Daoy (cell line): ENCODE measurements at places on chromosomes 5 and 9.

DNA sequence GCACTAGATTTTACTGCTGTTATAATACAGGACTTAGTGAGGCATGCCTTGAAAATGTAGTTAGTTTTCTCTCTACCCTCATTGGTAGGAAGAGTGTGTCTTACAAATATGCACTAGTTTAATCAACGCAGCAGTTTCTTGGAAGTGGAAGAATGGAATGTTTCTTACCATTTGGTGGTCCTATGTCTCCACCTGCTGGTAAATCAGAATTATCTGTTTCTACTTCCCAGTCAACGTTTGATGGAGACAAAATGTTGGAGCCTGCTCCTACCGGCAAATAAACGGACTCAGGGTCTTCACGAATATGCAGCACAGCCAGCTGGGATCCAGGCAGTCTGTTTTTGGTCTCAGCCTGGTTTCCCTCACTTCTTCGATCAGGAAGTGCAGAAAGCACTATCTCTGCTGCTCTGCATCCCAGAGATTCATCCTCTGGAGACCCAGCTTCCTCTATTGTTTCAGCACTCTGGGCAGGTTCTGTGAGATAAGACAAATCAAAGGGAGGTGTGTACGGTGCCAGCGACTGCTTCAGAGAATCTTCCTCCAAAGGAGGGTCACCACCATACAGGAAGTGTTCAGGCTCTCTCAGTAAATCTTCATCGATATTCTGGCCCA is 59.5 kb upstream of the PCA3 start:
- peak; percentile 69 for DNase-seq

- no peak for DNase-seq
Measured at GRCh38 chr5:85998656-85999055, 619.1 kb upstream of the COX7C start.

GRCh38 chr5:39526914-39527477 is 102.2 kb upstream of the DAB2 start:
- no peak for DNase-seq

- peak; percentile 45 for DNase-seq
Measured at GRCh38 chr9:107693625-107694326, 204.2 kb upstream of the KLF4 start.

GRCh38 chr5:130526708-130527107 is 622.4 kb downstream of the CHSY3 start:
- DNase-seq, result peak; percentile 14

DNA sequence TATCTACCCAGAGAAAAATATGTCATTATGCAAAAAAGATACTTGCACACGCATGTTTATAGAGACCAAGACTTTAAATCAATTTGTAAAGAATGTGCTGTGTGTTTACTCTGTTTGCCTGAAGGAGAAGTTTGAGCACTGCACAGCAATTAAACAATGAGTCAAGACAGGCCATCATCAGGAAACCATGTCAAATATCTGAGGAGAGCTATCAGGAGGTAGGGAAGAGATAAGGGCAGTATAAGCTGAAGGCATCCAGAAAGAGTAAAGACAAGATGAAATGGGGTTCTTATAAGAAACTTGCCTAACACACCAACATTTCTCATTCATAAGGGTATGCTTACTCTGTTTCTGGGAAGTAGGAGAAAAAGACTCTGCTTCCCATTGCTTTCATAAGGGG is 405.8 kb upstream of the PTGER4 start:
- DNase-seq, result peak; percentile 4

- DNase-seq, result no peak
Measured at GRCh38 chr9:15244001-15244441, 63.0 kb downstream of the TTC39B start.

GRCh38 chr9:10008101-10008799 is 604.6 kb downstream of the PTPRD start:
- no peak for DNase-seq

DNA sequence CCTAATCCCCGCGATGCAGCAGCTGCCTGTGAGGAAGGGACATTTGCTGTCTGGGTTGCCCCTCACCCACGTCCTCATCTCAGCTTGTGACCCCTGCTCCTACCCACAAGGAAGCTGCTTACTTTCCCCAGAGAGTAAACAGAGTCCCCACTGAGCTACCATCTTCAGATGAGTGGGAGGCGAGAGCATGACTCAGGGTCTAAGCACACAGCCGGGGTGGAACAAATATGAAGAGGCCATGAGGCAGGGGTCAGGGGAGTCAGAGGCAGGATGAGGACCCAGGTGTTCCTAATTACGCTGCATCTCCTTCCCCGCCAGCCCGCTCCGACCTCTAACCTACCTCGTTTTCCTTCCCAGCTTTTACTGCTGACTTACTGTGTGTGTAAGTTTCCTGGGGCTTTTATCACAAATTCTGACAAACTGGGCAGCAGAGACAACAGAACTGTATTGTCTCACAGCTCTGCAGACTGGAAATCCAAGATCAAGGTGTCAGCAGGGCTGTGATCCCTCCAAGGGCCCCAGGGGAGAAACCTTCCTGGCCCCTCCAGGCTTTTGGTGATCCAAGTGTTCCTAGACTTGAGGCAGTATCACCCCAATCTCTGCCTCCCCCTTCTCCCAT is 94.0 kb upstream of the DNAH5 start:
- DNase-seq, result peak; percentile 90

DNA sequence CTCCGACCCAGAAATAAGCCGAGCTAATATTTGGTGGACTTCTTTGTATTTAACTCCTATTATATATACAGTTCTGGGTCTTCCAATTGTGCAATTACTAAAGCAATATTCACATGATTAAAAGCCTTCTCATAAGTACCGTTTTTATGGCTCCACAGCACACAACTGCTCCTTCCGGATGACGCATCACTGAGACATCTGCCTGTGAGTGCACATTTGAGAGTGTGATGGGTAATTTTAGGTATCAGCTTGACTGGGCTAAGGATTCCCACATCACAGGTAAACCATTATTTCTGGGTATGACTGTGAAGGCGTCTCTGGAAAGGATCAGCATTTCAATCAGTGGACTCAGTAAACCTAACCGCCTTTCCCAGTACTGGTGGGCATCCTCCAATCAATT is 77.5 kb upstream of the SYK start:
- peak; percentile 29 for DNase-seq

DNA sequence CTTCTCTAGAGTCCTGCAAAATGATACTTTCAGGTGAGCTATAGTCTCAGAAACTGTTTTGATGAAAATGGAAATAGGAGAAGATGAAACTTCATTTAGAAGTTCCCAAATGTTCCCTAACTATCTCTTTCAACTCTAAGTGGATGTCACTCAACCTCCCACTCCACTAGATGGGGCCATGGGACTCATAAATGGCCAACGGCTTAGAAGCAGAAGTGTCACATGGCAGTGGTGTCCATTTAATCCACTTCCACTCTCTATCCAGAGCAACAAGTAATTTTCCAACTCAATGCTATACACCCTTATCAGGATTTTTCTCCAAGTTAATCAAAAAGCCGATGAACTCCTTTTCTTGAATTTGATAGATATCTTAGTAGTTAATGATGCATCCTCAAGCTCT is 295.7 kb downstream of the EDIL3 start:
- DNase-seq, result peak; percentile 34

GRCh38 chr5:164672205-164672604 is 1166.8 kb downstream of the MAT2B start:
- DNase-seq, result no peak

- peak; percentile 59 for DNase-seq
Measured at GRCh38 chr9:69121155-69122081, 52.7 kb upstream of the TJP2 start.

DNA sequence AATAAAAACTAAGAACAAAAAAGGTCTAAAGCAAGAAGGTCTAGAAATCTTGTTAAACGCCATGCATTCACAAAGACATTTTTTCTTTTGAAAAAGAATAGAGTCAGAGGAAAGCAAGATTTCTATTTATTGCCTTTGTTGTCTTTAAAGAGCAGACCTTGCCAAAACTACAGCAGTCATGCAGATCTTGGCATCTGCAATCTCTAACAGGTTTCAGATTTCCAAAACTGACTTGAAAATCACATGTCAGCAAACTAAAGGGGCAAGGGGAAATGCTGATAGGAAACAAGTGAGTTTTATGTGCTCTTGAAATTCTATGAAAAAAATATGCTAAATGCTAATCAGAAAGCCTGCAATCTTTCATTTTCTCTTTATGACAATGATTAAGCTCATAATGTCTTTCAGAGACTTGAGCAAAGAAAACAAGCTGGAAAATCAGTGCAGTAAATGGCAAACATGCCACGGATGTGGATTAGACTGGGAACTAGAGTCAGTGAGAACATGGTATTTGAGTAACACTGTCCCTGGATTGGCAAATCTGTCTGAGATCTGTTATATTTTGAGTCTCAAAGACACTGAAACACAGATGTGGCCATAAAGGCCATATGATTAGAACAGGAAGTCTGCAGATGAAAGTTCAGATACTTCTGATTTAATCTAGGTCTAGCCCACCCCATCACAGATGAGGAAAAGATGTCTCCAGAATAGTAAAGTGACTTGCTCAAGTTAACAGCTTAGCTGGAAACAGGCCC is 361.4 kb upstream of the RPS23 start:
- DNase-seq, result no peak

- DNase-seq, result peak; percentile 19
Measured at GRCh38 chr9:74729136-74729695, 158.5 kb downstream of the TRPM6 start.

GRCh38 chr9:109115931-109116526 is 3.7 kb downstream of the TMEM245 start:
- DNase-seq, result peak; percentile 55

DNA sequence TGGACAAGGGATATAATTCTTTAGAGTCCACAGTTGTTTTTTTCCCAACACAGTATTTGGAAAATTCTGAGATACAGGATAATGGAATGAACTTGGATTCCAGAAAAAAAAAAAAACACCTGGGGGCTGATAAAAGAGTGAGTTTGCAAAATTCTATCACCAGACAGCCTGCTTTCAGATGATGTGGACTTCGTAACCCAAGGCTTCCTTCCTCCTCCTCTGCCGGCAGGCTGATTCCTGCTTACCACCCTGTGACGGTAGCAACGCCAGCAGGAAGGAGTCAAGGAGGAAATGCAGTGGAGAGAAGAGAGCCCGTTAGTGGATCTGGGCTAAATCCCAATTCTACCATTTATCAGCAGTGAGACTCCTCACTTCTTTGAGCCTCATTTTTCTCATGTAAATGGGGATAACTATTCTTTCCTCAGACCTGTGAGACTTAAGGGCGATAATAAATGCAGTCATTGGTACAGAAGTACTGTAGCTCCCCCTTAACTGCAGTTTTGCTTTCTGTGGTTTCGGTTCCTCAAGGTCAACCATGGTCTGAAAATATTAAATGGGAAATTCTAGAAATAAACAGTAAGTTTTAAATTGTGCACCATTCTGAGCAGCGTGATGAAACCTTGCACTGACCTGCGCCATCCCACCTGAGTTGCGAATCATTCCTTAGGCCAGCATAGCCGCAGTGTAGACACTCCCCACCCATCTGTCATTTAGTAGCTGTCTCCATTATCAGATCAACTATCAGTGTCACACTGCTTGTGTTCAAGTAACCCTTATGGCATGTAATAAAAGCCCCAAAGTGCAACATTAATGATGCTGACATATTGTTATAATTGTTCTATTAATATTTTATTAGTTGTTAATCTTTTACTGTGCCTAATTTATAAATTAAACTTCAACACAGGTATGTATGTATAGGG is 71.4 kb downstream of the DCP2 start:
- no peak for DNase-seq

GRCh38 chr5:120769312-120769872 is 305.3 kb downstream of the PRR16 start:
- no peak for DNase-seq

DNA sequence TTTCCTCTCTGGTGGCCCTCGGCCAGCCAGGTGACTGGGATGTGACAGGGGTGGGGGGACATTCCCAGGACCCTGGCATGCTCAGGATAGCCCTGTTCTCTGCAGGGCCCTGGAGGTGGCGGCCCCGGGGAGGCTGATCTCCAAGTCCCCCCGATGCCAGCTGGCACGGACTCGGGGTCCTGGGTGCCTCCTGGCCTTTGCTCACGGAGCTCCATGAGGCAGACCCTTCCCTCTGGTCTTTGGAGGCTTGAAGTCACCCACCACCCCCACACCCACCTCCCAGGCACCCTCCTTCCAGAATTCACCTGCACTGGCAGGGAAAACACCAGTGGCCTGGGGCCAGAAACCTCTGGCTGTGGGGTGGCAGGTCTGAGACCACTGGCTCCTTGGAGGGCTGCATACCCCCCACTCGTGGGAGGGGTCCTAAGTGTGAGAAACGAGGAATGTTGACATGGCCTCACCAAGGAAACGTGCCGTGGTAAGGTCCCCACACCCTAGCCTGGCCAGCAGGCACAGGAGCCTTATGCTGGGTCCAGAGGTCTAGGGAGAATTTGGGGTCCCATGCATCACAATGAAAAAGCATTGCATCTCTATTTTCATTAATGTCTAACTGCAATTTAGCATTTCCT is 130.8 kb upstream of the FAM120A start:
- no peak for DNase-seq

DNA sequence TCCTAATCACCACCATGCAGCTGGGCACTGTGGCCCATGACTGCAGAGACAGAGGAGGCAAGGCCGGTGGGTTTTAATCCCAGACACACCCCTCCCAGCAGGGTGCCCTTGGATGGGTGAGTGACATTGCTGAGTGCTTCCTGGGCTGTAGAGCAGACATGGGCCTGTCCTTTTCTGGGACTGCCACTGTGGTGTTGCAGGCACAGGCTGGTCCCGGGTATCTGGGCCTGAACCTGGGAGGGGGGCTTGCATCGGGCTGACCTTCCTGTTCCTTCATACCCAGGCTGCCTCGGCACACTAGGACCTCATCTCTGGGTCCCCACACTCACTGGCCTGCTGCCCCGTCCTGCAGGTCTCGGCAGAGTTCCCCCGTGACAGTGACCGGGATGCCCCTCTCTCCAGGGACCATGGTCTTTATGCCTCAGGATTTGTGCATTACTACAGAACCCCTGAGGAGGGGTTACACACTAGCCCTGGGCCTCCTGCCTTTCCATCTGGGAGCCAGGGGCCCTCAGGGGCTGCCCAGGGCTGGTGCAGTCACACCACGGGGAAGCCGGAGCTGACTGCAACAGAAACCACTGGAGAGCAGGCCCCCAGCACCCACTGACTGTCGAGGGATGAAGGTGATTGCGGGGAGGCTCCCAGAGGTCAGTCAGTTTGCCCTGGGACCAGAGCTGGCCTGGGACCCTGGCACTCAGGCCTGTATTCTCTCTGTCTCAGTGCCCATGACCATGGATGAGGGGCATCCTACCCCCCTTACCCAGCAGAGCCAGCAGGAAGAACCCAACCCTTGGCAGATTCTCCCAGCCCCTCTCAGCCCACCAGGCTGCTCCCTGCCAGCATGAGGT is 8.9 kb upstream of the SLC25A48 start:
- DNase-seq, result no peak

DNA sequence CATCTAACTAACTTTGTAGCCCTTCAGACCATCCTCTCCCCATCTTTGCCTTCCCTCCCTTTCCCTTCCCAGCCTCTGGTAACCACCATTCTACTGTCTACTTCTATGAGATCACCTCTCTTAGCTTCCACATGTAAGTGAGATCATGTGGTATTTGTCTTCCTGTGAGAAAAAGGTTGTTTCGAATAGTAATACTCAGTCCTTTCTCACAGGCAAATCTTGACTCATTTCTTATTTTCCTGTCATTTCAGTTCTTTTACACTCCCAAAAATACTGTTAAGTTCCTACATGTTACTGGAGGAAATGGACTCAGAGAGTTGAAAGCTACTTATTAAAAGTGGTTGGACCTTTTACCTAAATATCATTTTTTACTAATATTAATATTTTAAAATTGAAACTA is 82.1 kb downstream of the SLF1 start:
- no peak for DNase-seq
